Aortic smooth muscle cell (primary cell): ENCODE measurements at places on chromosomes 12 and 14. TPM values are rescaled to one million over a fixed set of nuclear protein-coding genes. Genes with fewer than 3 reads are reported as not detected.

Gene AQP5
- total RNA-seq: 0.19 and 0.26 TPM in 2 replicates

Gene DPF3
- 1.7 and 1.8 TPM in 2 replicates for total RNA-seq

Gene CLEC2B
- 4.2 and 4.4 TPM in 2 replicates for total RNA-seq

Gene SVOP
- not detected in 2 replicates for total RNA-seq

Gene KRT79
- not detected in 2 replicates for total RNA-seq

Gene SCNN1A
- total RNA-seq: not detected in 2 replicates
